ENCODE measurements at places on chromosomes 16 and 17. TPM values are rescaled to one million over a fixed set of nuclear protein-coding genes. Genes with fewer than 3 reads are reported as not detected.

ATP2A1 gene
- total RNA-seq: 3.3 TPM

HOXB6 gene
- 11.5 TPM for total RNA-seq

KRTAP4-4 gene
- not detected for total RNA-seq

FBXW10B gene
- 0.82 TPM for total RNA-seq

CDH3 gene
- total RNA-seq: 4.2 TPM

SLC47A1 gene
- 4.3 TPM for total RNA-seq

Data from neural crest cell (in vitro differentiated cells).